ENCODE measurements at places on chromosomes 6 and 20.

DNA sequence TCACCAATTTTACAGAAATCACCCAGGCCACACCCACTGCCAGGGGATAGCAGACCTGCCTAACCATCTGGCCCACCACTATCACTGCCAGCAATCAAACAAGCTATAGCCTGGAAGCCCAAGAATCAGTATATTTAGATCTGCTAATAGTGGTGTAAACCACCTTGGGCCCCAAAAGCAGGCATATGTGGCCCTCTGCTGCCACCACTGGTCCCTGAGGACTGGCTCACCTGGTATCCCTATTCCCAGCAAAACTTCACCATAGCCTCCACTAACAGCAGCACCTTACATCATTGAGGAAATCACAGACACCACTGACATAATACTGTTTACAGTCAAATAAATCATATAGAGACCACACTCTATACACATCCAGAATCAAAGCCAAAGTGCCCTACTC is 880.4 kb upstream of the MAN1A1 start:
- DNase-seq, result no peak

DNA sequence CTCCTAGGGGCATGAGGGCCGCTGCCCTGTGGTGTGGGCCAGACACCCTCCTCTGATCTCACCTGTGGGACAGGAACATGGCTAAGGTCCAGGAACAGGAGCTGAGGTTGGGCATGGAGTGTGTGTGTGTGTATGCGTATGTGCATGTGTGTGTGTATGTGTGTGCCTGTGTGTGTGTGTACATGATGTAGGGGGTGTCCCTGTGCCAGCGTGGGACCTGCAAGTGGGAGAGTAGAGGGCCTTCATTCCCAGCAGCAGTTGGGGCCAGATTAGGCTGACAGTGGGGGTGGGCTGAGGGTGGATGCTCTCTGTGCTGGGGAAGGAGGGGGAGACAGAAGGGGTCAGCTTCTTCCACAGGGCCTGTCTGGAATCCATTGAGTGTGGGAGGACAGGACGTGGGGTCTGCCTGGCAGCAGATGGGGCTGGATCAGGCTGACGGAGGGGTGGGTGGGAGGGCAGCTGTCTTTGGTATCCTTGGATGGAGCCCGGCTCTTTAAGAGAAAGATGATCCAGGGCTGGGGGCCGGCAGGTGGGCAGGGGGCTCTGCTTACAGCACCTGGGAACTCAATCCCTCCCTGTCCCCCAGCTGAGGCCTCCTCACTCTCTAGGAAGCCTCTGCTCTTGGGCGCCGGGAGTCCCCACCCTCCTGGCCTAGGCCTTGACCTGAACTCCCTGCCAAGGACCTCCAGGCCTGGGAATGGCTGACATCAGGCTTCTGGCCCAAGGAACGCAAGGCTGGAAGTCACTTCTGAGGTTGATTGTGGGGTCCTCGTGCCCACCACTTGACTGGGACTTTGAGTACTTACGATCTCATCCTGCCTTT is 44.0 kb downstream of the SPDEF start:
- DNase-seq, result no peak

DNA sequence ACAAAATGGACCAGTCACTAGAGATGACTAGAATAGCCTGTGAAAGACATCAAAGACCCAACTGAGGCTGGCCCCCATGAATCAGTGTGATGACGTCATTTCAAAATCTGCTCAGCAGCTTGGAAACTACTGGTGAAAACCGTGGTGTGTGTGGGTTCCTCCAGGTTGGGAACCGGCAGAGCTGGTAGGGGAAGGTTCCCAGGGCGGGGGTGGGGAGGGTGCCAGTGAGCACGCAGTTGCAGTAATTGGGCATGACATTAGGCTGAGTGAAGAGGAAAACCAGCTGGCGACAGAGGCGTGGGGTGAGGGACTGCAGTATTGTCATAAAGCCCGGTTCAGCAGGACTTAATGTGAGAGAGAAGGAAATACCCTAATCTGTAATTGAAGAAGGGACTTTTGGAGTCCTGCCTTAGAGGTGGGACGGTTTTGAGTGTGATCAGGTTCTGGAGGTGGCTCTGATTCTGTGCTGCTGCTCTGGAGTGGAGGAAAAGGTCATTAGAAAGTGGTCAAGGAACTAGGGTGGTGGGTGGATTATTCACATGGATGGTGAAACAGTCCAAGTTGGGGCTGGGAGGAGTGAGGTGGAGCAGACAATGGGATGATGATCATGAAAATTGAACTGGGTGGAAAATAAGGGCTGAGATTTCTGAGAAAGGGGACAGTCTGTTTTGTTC is 52.0 kb upstream of the MTHFD1L start:
- DNase-seq, result peak; percentile 30

GRCh38 chr6:27019651-27020552 is 227.6 kb upstream of the PRSS16 start:
- DNase-seq, result peak; percentile 55

GRCh38 chr20:42978184-42978974 is 211.3 kb downstream of the PTPRT start:
- no peak for DNase-seq

DNA sequence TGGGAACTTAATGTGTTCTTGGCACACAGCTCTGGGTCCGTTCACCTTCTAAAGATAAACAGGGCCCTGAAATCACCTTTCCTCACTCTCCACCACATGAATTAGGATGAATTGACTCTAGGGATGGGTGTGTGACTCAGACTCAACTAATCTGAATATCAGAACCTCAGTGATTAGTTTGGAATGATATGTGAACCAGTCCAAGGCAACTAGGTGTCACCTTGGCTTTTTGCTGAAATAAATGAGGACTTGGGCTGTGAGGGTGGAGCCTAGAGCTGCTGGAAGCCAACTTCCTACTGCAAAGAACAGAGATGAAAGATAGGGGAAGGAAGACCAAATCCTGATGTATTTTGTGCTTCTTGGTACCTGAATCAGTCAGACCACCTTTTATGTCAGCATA is 132.0 kb upstream of the RNF24 start:
- DNase-seq, result no peak

DNA sequence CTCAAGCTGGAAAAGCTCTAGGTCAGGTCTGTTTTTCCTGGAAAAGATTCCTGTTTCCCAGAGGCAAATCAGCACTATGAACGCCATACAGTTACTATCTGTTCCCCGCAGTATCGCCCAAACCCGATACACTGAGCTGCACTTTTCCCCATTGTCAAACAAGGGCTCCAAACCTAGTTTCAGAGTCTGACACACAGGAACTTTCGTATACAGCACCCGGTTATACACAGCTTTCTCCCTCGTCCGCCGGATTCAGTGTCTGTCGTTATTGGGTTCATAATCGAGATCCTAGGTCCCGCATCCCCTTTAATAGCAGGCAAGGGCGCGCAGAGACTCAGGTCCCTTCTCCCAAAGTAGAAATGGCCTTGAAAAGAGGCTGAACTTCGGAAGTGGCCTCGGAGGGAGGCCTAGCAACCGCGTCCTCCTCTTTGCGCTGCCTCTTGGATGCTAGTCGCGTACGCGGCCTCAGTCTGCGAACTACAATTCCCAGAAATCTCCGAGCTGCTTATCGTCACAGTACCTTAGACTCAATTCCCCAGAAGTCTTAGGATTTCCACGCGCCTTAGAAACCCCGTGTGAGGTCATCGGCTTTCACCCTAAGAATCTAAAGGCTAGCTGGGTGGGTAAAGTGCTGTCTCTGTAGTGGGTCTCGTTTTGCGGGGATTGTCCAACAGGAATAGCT is 34.2 kb downstream of the ZNF391 start:
- DNase-seq, result no peak

- DNase-seq, result no peak
Observed at GRCh38 chr6:116779573-116780164, 14.2 kb upstream of the FAM162B start.

GRCh38 chr20:775679-776135 is 7.4 kb upstream of the SLC52A3 start:
- DNase-seq, result no peak

Measured in activated T-cell treated with anti-CD3 and anti-CD28 coated beads for 24 hours (primary cell).